Skin of body (tissue), 3 donors: ENCODE measurements at places on chromosomes 5 and 9. TPM values are rescaled to one million over a fixed set of nuclear protein-coding genes. Genes with fewer than 3 reads are reported as not detected.
A peak's percentile ranks its signal among the peaks of the same experiment; 100 is the strongest.

- DNase-seq = no peak
These were observed 1043.4 kb upstream of the CDH10 start for GRCh38 chr5:25688156-25688555.

- DNase-seq = no peak
These were observed 40.2 kb upstream of the PHF2 start for GRCh38 chr9:93536167-93536566.

DNA sequence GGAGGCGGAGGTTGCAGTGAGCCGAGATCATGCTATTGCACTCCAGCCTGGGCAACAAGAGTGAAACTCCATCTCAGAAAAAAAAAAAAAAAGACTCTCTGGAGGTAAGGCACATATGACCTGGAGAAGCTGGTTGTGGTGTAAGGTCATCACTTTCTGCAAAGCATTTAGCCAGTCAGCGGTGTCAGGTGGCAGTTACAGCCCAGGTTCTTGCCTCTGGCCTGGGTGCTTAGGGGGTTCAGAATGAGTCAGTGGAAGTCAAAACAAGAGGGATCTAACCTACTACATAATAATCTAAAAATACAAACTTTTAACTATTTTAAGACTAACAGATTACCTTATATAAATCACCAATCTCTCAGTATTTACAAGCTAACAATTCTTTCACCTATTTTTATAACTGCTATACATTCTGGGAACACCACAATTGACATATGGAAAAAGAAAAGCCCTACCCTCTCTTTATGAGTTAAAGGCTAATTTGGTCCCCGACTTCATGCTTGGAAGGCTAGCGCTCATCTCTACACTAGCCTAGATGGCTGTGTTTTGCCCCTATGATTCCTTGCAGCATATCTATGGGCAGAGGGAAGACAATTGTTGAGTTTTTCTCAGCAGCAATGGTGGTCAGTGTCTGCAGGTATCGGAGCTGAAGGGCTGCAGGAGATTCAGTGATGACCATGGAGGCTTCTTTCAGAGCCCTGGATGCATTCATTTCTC lies 29.2 kb downstream of the STOM start:
- no peak for DNase-seq

- peak; percentile 76 for DNase-seq
These were observed 16.0 kb downstream of the ZNF462 start for GRCh38 chr9:106878934-106879333.

DNA sequence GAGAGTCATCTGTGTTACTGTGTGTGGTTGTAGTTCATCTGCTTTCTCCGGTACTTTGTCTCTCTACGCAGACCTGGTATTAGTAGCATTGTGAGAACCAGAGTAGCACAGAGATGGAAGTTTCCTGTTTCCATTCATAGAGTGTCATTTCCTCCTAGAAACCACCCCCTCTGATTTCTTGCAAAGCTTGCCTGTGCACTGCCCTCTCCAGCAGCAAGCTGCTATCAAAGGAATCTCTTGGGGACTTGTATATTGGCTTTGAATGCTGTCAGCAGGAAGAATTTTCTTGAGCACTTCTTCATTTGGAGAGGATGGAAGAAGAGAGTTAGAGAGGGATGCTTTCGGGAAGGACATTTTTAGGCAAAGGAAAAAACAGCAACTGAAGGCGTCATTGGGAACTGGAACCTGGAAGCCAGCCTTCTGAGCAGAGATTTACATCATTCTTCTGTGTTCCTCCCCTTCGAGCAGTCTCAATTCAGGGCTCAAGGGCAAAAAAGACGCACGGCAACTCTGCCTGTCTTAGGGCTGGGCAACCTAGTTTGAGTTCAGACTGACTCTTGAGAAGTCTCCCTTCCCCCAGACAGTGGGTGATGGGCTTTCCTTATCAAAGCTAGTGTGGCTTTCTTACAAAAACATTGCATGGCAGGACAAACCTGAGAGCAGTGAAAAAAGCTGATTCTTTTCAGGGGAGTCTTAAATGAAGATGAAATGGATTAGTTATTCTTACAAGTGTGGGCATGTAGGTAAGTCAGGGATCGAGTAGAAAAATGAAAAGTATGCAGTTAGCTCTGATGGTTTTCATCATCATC lies 226.3 kb downstream of the AOPEP start:
- DNase-seq = peak; percentile 62

- no peak for DNase-seq
These were observed 71.3 kb upstream of the GHR start for GRCh38 chr5:42351956-42352355.

DNA sequence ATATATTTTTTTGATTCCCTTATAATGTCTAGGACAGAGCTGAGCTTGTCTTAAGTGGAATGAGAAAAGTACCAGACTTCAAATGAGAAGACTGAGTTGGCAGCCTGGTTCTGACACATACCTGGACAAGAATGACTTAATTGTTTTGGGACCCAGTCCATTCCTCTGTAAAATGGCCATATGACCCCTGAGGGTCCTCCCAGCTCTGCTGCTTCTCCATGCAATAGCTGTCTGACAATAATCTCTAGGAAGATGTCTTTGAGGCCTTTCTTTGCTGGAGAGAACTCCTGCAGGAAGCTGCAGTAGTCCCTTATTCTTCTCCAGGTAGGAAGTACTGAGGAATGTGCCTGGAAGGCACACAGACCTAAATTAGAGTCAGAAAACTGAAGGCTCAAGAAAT lies 55.9 kb upstream of the SLIT3 start:
- DNase-seq = no peak

DNA sequence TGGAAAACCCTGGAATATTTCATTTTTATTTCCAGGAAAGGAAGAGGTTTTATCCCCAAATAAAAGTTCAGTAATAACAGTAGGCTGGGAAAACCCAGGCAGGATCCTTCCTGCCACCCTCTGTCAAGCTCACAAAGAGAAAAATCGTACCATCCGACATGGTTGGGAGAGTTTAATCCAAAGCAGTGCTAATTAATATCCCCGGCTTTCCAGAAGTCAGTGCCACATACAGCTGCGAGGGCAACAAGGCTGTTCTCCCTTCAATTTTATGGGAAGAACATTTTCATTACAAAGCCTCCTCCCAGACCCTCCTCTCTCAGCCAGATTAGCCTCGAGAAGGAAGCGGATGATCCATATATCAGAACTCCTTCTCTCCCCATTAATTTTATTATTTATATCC lies 95.5 kb downstream of the PAX5 start:
- no peak for DNase-seq

- no peak for DNase-seq
These were observed 213.5 kb upstream of the MVB12B start for GRCh38 chr9:126113176-126113575.

The PTGES gene
- 9.1 TPM for total RNA-seq

The RANBP17 gene
- total RNA-seq = 28.8 TPM

The SPATA31C1 gene
- not detected for total RNA-seq

The RNF224 gene
- not detected for total RNA-seq
